ENCODE measurements at places on chromosomes 13 and 19. TPM values are rescaled to one million over a fixed set of nuclear protein-coding genes. Genes with fewer than 3 reads are reported as not detected.

Gene FAM187B
- total RNA-seq: not detected

Gene BCL3
- total RNA-seq: 2.7 TPM

Gene OSCAR
- total RNA-seq: 0.09 TPM

Gene SLC46A3
- total RNA-seq: 1.4 TPM

Gene N4BP2L1
- 7.2 TPM for total RNA-seq

Gene ZNF799
- total RNA-seq: 5.9 TPM

Gene ELAVL3
- 0.09 TPM for total RNA-seq

Gene C5AR1
- total RNA-seq: 0.53 TPM

Gene KCNN4
- 0.40 TPM for total RNA-seq

Gene CRX
- total RNA-seq: not detected

Gene MYO1F
- total RNA-seq: 2.3 TPM

Gene ZNF566
- 17.0 TPM for total RNA-seq

Gene NXNL1
- not detected for total RNA-seq

Gene RXFP2
- not detected for total RNA-seq

Gene GDF15
- total RNA-seq: 0.62 TPM

Gene MISP
- 0.09 TPM for total RNA-seq

Gene TEAD2
- 43.0 TPM for total RNA-seq

Gene ELSPBP1
- not detected for total RNA-seq

Gene CRTC1
- 4.3 TPM for total RNA-seq

Gene ZNF99
- total RNA-seq: 0.22 TPM

Gene ZNF45
- total RNA-seq: 18.1 TPM

Gene B3GNT8
- total RNA-seq: 0.93 TPM

Gene ALOX5AP
- 3.6 TPM for total RNA-seq

Gene SKA3
- total RNA-seq: 7.0 TPM

Gene ZNF888
- total RNA-seq: 3.4 TPM

Gene ZNF878
- total RNA-seq: 0.31 TPM

Gene ZFR2
- under 0.01 TPM for total RNA-seq

Gene MAP3K10
- 4.2 TPM for total RNA-seq

Gene ODAD3
- 0.22 TPM for total RNA-seq

Gene KIRREL2
- total RNA-seq: 0.31 TPM

Gene ZSCAN5B
- 0.09 TPM for total RNA-seq

Gene ZNF506
- total RNA-seq: 21.7 TPM

Gene CERS1
- total RNA-seq: 15.3 TPM

Gene GNA15
- 2.0 TPM for total RNA-seq

Gene VMAC
- 4.5 TPM for total RNA-seq

Gene SIGLEC7
- total RNA-seq: 0.40 TPM

Gene MIR17HG
- total RNA-seq: 6.3 TPM

Gene SHISA7
- total RNA-seq: under 0.01 TPM

Gene IZUMO2
- total RNA-seq: not detected

Gene RNF113B
- total RNA-seq: not detected

Gene NLRP9
- not detected for total RNA-seq

Gene TRPC4
- 1.1 TPM for total RNA-seq

Gene RUBCNL
- total RNA-seq: 2.8 TPM
